Activated naive CD4-positive, alpha-beta T cell (primary cell): ENCODE measurements at places on chromosomes 7 and 10.

GRCh38 chr10:27658788-27659187, 86.8 kb downstream of the MKX start:
- DNase-seq, result no peak

DNA sequence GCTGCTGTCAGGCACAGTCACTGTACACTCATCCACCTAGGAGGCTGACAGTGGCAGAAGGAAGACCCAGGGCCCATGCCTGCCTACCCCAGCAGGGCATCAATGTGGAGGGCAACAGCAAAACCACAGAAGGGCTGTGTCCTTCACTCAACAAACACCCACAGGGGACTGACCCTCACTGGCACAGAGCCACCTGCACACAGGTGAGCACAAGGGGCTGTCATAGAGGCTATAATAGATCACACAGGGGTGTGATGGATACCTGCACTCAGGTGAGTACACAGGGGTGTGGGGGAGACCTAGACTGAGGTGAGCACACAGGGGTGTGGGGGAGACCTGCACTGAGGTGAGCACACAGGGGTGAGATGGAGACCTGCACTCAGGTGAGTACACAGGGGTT, 132.8 kb upstream of the TCERG1L start:
- DNase-seq, result no peak

DNA sequence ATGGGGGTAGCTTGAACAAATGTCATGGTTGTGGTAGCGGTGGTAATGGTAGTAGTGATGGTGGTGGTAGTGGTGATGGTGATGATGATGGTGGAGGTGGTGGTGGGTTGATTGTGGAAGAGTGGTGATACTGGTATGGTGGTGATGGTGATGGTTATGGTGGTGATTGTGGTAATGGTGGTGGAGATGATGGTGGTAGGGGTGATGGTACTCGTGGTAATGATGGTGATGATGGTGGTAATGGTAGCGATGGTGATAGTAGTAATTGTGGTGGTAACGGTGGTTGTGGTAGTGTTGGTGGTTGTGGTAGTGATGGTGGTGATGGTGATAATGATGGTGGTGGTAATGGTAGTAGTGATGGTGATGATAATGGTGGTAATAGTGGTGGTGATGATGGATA, 65.7 kb upstream of the SDK1 start:
- no peak for DNase-seq

DNA sequence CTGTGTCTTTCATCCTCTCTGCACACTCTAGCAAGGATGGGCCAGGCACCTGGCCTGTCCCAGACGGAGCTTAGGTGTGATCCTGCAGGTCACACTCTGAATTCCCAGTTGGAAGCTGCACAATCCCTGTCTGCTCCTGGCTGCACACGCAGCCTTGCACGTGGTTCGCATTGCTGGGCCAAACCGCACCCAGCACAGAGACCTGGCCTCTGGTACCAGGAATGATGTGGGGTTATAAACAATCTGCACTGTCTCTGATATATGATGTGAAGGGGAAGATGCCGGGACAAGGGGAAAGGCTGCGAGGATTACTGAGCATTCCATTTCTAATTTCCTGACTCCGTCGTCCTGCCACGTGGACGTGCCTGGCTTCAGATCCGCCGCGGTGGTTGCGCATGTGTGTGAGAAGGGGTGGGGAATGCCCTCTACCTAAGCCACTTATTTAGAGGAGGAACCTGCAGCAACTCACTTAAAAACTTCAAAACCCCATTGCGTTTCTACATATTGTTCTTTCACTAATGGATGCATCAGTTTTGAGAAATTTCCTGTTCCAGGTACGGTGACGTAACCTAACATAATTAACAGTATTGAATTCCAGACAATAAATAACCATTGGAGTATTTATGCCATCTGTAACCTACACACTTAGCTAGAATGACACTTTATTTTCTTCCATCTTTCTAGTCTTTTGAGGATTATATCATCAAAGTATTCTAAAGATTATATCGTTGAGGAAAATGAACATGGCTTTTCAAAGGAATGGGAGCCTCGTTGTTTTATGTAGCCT, 559.7 kb upstream of the MGMT start:
- no peak for DNase-seq

DNA sequence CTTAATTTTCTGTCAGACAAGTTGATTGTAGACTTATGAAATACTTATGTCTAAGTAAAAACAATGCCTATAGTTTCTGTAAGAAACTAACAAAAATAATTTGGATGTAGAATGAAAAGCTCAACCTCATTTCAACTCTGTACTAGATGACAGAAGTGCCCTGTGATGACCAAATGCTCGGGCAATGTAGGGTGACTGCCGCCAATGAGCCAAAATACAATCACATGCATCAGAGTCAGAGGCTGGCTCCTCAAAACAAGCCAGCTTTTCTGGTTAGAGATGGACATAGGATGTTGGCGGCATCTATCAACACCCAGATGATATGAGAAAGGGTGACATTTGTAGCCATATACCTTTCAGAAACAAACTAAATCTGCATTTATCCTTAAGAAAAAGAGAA, 23.9 kb downstream of the LMOD2 start:
- DNase-seq, result no peak

- DNase-seq, result no peak
These were observed 932 bp downstream of the ESYT2 start for GRCh38 chr7:158828133-158829020.

DNA sequence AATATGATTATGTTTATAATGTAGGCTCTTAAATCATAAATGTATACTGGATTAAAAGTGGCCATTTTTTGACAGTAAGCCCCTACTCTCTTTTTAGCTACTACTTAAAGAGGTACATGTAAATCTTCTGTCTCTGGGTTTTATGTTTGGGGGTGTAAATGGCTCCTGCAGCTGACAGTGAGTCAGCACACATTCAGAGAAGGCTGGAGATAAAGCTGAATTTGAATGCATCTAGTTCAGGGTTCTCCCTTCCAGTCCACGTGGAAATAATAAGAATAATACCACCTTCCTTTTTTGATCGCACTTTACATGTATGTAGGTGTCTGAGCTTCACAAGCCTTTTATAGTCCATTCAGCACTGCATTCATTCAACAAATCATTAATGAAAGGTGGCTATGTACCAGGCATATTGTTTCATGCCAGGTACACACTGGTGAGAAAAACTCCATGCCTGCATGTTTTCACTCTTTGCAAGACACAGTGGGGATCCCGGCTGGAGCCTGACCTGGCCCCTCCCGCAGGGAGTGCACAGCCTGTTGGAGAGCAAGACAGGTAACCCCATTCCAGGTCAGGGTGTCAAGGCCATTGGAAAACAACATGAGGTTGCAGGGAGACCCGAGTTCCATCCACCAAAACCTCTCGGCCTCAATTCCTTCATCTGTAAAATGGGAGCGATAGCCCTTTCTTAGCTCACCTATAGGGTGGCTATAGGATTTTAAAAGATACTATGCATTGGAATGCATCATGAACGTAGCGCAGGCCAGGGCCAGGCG, 107.5 kb upstream of the ANLN start:
- no peak for DNase-seq

DNA sequence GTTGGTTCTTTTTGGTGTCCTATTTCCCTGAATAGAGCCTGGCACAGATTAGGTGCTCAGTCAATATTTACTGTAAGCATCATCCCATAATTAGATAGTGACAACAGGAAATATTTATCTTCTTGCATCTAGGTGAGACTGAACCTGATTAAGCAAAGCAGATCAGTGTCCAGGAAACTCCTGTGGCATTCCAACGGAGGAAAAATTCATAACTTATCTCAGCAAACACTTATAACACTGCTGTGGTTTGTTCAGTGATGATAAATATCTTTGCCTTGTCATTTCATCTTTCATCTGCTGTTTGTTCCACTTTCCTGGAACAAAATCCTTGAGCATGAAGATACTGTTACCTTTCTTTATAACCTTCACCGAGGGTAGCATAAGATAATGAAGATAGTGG, 1160.3 kb upstream of the AUTS2 start:
- no peak for DNase-seq

GRCh38 chr10:103671126-103671895, 177.8 kb downstream of the NEURL1 start:
- no peak for DNase-seq

DNA sequence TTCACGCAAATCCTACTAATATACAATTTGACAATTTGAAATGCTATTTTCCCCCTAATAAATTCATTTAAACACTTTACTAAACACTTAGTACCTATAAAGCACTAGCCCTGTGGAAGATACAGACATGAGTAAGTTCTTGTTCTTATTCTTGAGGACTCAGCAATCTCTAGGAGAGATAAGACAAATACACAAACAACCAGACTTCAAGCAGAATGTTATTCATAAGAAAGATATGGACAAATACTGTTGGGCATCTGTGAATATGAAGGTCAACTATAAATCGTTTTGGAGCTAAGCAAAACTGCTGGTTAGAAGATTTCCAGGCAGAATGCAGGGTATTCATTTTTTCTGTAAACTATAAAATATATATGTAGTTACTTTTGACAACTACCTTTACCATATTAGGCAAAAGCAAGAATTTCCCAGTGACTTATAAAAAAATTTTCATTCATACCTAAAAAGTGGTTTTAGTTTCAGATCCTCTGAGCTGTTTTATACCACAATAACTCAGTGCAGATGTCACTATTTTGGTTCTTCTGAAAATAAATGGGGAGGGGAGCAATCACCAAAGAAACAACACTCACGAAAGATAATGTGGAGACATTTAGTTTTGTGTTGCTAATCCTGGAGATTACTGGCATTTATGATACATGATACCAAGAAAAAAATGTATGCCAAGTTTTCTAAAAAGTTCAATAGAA, 3.8 kb downstream of the VPS41 start:
- DNase-seq, result no peak

DNA sequence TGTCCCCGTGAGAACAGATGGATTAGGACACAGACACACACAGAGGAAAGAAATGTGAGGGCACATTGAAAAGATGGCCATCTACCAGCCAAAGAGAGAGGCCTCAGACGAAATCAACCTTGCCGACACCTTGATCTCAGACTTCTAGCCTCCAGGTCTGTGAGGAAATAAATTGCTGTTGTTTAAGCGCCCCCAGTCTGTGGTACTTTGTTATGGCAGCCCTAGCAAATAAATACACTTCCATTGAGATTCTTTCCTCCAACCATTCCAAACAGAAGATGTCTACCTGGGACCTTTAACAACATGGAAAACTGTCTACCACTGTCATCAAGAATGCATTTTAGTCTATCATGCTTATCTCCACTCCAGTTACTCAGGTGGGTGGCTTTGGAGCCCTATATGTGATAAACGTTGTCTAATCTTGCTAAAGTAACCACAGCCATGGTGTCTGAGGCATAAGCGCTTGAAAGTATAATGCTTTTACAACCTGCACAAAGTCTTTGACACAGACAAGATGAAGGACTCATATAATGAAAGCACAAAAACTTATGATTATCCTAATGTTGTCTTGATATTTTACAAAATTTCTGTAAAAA, 244.3 kb downstream of the MTERF1 start:
- DNase-seq, result no peak

- no peak for DNase-seq
These were observed 4.5 kb upstream of the ABCB4 start for GRCh38 chr7:87479951-87480350.

DNA sequence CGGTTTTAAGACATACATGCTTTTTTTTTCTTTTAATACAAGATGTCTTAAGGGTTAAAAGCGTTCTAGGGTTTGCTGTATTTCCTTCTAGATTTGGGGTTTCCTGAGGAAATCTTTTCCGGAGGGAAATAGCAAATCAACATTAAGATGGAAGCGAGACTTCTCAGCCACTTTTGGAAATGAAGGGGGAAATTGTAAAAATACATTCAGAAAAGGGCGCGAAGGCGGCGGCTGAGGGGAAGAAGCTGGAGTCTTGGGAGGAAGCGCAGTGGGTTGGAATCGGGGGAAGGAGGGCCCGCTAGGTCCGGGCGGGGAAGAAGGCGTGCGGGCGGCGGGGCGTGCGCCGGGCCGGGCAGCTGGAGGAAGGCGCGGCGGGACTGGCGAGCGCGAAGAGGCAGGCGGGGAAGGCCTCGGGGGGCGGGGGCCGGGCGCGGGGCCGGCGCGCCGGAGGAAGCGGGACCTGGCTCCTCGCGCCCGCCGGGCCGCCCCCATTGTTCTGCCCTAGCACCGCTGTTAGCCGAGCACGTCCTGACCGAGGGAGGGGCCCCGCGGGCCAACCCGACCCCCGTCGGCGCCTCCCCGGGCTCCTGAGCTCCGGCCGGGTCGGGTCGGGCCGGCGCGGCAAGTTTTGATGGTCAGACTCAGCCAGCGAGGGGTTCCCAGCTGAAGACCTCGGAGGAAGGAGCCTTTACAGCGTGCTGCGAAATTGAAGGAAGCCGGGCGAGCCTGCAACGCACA, 1.5 kb upstream of the SKIDA1 start:
- DNase-seq, result no peak

DNA sequence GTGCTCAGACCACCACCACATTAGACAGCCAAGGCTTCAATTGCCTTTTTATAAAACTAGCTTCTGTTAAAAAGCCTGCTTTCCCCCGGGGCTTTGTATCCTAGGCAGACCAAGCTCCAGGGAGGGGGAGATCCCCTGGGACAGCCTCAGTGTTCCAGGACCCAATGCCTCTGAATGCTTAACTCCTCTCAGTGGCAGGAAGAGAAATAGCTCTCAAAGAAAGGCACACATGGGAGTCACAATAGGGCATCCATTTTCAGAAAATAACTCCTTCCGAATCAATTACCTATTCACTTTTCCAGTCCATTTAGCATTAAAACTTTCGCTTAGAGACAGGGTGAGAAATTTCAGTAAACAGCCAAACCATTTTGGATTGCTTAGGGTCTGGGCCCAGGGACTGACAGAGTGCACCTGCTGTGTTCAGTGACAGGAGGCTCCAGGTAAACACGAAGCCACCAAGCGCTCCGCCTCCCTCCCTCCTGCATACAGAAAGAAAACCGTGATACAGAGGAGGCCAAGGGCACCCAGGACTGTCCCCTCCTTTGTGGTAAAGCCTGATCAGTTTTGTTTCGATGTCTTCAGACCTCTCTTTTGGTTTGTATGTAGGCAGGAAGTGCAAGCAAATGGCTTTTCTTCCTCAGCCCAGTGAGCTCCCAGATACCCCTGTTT, 599.7 kb downstream of the KCNMA1 start:
- DNase-seq, result no peak

- peak; percentile 60 for DNase-seq
These were observed 145.3 kb downstream of the CELF2 start for GRCh38 chr10:11162828-11163599.

DNA sequence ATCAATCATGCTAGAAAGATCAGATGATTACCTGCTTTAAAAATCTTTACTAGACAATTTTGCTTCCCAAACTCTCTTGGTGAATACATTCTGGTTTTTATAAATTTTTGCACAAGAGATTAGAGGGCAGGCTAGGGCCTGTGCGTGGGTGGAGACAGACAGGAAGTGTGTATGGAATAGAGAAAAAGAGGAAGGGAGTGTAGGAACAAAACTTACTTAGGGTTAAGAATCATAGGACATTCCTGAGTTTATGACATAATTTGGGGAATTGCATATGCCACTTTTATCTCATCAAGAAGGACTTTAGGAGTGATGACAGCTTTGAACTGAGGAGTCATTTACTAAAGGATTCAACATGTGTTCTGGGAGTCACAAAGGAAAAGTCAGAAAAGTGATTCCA, 31.3 kb downstream of the LAMB1 start:
- DNase-seq, result no peak

- DNase-seq, result no peak
These were observed 339.1 kb downstream of the ATRNL1 start for GRCh38 chr10:115432188-115432819.

- DNase-seq, result no peak
These were observed 71.2 kb upstream of the COL13A1 start for GRCh38 chr10:69730251-69731156.
